ENCODE measurements at places on chromosomes 4 and X.

DNA sequence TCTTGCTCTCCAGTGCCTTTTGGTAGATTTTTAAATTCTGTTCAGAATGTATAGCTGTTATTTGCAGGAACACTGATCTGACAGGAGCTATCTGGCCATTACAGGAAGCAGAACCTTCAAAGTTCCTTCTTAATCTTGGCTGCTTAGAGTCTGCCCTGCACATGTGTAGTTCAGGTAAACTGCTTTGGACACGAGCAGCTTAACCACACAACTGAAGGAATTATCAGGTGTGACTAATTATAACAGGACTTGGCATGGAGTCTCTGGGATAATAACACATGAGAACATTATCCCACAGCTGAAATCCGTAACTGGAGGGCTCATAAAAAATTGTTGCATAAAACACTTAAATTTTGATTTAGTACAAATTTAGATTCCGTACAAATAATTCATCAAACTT is 11.6 kb upstream of the ING2 start:
- no peak for DNase-seq

GRCh38 chr4:159343116-159343515 is 240.2 kb downstream of the RAPGEF2 start:
- DNase-seq: no peak

DNA sequence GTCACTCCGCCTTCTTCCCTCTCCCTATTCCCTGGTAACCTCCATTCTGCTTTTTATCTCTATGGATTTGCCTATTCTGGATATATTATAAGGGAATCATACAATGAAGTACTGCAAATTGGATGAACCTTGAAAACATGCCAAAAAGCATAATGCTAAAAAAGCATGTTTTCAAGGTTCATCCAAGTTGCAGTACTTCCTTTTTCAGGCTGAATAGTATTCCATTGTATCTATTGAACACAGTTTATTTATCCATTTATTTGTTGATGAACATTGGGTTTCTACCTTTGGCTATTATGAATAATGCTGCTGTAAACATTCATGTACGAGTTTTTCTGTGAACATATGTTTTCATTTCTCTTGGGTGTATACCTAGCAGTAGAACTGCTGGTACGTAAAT is 9.2 kb downstream of the SAP30 start:
- no peak for DNase-seq

DNA sequence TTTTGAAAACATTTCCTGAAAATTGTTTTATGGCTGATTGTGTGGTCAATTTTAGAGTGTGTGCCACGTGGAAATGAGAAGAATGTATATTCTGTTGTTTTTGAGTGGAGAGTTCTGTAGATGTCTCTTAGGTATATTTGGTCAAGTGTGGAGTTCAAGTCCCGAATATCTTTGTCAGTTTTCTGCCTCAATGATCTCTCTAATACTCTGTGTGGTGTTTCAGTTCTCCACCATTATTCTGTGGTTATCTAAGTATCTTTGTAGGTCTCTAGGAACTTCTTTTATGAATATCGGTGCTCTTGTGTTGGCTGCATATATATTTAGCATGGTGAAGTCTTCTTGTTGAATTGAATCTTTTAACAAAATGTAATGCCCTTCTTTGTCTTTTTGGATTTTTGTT is 113.3 kb downstream of the LINC00632 start:
- DNase-seq: no peak

DNA sequence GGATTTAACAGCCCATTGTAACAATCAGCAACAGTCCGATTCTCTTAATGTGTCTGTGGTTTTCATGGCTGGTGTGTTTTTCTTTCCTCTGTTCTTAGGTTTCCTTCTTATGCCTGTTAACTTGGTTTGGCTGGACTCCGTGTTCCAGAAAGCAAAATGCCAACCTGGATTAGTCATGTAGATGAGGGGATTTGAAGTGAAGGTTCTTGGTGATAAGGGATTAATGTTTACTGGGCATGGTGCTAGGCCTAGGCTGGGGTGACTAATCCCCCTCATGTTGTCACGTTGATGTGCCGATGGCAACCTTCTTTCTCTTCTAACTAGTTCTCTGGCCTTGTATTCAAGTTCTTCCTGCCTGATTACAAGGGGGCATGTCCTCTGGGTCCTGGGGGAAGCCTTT is 85.9 kb downstream of the REPS2 start:
- DNase-seq: no peak

- DNase-seq: no peak
Measured at GRCh38 chrX:9388450-9388849, 76.4 kb upstream of the TBL1X start.

DNA sequence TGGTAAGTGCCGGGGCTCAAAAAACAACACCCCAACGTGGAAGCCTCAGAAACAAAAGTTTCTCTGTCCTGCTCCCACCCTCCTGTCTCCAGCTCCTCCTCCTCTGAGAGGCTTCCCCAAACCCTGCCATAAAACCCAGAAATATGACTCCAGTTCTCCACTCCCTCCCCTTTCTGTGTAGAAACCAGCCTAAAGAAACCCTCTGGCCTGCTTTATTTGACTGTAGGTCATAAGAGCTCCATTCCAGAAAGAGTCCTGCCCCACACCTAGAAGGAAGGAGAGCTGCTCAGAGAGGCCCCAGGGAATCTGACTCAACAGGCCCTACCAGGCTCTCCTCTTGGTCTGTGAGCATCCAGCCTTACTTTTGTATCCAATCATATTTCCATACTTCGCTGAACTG is 872 bp upstream of the S100P start:
- no peak for DNase-seq

- DNase-seq: no peak
Measured at GRCh38 chr4:20431543-20431951, 179.8 kb downstream of the SLIT2 start.

DNA sequence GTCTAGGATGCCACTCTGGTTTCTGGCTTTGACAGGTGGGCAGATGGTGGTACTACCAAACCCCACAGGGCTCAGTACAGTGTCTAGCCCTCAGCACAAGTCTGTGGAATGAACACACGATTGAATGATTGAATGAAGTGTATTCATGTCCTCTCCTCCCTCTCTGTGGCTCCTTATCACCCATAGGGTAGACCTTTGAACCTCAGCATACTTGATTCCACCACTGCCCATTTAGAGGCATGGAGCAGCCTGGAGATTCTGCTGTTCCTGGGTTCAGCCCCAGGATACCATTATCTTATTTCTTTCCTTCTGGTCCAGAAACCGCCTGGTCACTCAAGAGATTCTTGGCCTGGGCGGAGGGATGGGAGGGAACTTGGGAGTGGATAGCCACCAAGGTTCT is 53.9 kb downstream of the PRPS1 start:
- no peak for DNase-seq

- no peak for DNase-seq
Measured at GRCh38 chr4:10239982-10240654, 123.5 kb upstream of the WDR1 start.

DNA sequence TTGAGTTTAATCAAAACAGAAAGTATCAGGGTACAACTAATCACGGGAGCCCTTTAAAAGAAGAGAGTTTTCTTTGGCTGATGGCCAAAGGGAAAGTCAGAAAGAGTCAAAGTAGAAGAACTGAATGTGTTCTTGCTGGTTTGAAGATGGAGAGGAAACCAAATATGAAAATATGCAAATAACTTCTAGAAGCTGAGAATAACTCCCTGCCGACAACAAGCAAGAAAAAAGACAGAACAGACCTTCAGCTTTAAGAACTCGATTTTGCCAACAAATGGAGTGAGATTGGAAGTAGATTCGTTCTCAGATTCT is 903.8 kb downstream of the STIM2 start:
- DNase-seq: no peak

GRCh38 chrX:154715825-154716224 is 35.1 kb downstream of the GAB3 start:
- DNase-seq: no peak

DNA sequence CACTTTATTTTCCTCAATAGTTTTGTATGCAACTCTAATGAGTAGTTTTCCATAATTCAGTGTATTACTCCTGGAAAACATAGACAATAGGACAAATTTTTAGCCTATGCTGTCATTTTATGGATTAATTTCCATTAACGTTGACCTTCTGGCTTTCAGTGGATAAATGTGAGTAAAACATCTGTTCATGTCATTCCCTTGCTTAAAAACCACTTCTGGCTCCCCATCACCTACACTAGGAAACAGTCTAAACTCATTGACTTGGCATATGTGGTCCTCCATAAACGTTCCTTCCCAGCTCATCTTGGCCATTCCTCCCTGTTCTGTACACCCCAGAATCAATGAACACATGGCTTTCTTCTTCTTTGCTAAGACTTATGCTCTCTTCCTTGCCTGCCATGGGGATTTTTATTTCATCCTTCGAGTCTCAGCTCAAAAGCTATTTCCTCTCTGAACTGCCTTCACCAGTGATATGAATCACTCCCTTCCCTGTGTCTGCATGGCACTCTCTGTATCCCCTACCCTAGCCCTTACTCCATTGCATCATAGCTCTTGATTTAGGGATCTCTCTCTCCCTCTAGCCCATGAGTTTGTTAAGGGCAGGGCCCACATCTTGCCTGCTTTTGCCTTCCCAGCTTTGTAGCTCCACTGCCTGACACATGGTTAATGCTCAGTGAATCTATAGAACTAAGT is 34.8 kb downstream of the DOCK11 start:
- DNase-seq: no peak

DNA sequence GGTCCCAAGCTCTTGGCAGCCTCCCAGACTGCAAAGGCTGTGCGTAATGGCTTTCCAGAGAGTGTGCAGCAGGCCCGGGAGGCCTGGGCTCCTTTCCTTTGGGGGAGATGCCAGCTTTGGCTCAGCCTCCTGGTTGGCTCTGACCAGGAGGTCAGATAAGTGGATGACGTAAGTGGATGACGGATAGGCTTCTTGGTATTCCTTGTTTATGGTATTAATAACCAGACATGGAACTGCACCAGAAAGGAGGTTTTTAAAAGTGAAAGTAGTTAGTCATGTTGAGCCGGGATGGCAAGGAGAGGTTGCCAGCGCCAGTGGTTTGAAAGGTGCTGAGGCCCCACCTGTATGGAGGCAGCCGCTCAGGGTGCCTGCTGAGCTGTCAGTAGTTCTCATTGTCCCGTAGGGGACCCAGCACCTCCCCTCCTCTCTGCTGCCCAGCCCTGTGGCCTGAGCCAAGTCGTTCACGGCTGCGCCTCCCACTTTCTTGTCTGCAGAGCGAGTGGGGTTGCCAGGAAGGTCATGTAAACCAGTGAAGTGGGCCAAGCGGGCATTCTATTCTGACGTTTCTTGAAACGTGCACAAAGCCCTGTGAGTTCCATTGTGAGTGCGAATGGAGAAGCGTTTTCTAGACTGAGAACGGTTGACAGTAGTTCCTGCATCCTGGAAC is 28.7 kb upstream of the STOX2 start:
- no peak for DNase-seq

DNA sequence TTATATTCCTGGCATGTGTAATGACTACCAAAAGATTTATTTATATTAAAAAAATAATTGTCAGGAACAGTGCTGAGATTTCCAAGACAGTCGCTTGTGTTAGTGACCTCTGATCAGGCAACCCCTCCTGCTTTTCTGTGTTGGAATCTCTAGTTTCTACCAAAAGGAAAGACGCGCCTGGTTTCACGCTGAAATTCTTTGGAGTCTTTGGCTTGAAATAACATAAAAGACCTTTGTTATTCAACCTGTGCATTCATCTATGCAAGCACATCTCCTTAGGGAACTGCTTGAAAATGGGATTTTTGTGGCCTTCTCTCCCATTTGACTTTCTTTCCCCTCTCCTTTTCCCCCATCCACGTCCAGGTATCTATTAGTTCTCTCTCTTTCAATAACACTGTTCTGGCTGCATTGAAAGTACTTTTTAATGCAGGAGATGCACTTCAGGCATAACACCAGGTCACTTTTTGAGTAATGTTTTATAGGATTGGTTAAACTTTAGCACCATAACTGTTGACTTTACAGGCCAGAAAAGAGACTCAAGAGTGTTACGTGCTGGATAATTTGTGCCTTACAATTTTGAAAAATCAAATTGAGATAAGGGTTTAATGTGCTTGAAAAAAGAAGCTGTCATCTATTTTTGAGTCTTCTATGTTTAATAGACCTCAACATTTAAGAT is 172.7 kb downstream of the GPAT3 start:
- no peak for DNase-seq

GRCh38 chr4:83082777-83083176 is 31.8 kb downstream of the PLAC8 start:
- no peak for DNase-seq

DNA sequence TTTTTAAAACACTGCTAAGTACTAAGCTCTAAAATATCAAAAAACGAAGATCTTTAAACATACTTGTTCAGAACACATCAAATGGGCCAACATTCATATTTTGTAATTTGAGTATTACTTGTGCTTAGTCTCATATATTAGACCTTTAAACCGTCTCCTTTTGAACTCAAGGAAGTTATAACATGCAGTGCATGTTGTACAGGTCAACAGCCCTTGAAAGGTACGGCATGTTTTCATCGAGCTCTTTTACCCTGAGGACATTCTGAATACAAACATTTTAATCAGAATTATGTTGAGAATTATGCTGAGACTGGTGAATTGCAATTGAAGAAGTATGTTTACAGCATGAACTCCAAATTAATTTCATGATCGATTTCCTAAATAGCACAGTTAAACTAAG is 7.0 kb upstream of the ASB11 start:
- no peak for DNase-seq

DNA sequence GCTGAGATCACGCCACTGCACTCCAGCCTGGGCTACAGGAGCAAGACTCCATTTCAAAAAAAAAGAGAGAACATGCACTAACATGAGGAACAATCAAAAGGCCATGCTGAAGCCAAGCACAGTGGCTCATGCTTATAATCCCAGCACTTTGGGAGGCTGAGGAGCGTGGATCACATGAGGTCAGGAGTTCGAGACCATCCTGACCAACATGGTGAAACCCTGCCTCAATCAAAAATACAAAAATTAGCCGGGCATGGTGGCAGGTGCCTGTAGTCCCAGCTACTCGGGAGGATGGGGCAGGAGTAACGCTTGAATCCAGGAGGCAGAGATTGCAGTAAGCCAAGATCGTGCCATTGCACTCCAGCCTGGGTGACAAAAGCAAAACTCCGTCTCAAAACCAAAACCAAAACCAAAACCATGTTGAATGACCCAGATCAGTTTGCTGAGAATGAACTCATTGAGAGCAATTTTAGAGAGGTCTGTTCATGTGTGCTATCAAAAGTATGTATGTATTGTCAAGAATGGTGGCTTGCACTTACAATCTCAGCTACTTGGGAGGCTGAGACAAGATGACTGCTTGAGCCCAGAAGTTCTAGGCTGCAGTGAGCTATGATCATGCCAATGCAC is 44.8 kb downstream of the PDS5A start:
- DNase-seq: peak; percentile 26

GRCh38 chr4:22077571-22077970 is 129.0 kb upstream of the KCNIP4 start:
- DNase-seq: no peak

GRCh38 chrX:38890963-38891362 is 89.7 kb downstream of the MID1IP1 start:
- DNase-seq: no peak

DNA sequence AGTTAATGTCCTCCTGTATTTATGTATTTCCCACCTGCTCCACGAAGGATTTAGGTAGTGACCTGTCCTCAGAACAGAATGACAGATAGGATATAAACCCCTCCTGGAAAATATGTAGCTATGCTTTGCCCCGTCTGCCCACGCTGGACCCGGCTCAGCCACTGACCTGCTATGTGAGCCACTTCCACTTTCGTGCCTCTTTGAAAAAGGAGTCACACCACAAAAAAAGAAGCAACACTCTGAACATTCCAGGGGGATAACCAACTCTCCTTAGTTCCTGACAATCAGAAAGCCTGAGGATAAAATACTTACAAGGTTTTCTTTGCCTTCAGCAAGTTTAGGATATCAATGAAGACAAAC is 11.1 kb downstream of the ACSL1 start:
- peak; percentile 35 for DNase-seq

GRCh38 chr4:82842593-82842992 is 44.0 kb upstream of the SCD5 start:
- DNase-seq: no peak

All from GM10248 (cell line).